ENCODE measurements at places on chromosomes 4 and X.

DNA sequence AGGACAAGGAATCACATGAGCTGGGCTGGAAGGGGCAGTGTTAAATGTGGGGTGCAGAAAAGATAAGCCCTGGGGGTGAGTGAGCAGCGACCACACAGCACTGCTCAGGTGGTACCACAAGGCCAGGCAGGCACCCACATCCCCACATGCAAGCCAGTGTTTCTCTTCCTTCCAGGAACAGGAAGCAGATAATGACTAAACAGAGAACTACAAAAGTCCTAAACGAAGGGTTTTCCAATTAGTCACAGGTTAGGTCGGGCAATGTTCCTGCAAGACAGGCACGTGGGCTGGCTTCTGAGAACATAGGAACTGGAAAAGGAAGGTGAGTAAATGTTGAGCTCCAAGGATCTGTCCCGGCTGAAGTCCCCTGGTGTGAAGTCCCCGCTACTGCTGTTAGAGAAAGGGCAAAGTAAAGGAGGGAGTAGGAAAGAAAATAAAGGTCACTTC lies 19.5 kb downstream of the RELL1 start:
- DNase-seq, result no peak

DNA sequence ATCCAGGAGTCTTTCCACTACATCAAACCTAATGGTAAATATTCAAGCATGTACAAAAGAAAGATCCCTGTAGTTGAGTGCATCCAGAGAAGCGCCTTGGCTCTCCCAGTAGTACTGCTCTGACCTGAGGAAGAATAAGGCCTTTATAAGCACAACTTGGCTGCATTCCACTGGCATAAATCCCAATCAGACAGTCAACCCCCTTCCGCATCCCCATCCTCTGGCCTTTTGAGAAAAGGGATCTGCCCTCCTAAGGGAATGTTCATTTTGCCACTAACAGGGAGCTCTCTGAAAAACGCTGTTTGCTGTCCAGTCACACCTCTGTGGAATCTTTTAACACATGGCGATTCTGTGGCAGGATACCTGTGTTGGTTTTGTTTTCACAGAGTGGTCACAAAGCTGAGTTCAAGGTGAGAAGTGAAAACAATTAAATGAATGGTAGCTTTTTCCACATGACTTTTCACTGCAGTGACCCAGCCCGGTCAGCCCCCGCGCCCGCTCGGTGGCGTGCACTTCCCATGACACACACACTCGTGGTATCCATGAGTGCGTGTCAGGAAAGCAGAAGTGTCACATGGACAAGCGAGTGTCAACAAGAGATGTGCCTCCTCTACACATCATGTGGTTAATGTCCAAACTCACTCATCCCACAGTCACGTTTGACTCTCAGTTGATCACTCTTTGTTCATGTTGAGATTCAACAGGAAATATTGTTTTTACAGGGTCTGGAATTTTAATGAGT lies 112.2 kb upstream of the ENPP6 start:
- DNase-seq, result no peak

GRCh38 chr4:139229534-139230039 lies 50.4 kb downstream of the MGARP start:
- no peak for DNase-seq

DNA sequence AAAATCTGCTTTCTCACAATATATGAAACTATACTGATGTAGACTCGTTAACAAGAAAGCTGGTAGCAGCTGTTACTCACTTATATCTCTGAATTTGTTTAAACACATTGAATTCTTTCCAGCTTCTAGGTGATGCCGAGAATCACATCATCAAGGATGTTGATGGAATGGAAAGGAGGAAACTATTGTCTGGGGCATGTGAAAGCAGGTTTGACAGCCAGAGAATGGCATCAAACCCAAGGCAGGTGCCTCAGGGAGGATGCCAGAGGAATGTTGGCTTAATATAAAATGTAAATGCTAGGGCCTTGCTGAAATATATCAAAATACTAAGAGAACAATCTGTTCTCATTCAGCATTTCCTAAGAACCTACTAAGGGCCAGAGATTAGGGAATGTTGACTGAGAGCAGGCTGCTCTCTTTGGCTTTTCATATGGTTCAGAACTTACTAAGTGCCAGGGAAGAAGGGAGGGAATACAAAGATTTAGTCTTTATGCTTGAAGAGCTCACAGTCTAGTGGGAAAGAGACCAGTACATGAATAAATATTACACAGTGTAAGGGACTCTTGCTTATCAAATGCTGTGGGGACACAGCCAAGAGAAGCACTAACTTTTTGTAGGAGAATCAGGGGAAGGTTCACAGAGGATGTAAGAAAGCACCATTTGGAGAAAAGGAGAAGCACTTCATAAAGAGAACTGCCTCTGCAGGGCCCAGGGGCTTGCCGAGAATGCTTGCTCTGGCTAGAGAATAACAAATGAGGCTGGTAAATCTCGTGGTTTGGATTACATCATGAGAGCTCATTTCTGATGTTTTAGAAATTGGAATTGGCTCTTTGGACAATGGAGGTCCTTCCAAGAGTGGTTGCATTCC lies 14.7 kb downstream of the SLIT2 start:
- no peak for DNase-seq

- DNase-seq, result no peak
These were observed 156.7 kb upstream of the EOLA2 start for GRCh38 chrX:150094996-150095395.

GRCh38 chr4:99724067-99724466 lies 66.4 kb upstream of the C4orf54 start:
- no peak for DNase-seq

DNA sequence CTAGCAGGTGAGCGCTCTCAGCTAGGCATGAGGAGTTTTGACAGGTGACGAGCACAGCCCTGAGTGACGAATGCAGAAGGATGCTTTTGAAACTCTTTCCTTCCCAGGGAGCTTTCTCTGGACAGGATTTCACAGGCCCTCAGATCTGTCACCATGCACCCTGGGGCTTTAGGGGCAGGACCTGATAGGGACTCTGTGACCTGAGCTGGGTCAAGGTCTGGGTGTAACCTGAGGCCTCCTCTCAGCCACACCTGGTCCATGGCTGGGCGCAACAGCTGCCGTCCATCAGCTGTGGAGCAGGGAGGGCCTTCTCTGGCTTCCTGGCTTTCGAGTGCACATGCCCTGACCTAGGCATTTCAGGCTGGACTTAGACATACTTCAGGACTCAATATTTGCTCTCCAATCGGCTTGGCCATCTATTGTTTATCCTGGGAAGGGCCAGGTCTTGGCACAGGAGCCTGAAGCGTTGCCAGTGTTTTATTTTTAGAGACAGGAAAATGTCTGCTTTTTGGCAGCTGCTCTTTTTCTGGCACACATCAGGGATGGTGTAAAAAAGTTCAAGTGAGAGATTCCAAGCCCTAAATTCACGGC lies 56.4 kb downstream of the C4orf51 start:
- no peak for DNase-seq

DNA sequence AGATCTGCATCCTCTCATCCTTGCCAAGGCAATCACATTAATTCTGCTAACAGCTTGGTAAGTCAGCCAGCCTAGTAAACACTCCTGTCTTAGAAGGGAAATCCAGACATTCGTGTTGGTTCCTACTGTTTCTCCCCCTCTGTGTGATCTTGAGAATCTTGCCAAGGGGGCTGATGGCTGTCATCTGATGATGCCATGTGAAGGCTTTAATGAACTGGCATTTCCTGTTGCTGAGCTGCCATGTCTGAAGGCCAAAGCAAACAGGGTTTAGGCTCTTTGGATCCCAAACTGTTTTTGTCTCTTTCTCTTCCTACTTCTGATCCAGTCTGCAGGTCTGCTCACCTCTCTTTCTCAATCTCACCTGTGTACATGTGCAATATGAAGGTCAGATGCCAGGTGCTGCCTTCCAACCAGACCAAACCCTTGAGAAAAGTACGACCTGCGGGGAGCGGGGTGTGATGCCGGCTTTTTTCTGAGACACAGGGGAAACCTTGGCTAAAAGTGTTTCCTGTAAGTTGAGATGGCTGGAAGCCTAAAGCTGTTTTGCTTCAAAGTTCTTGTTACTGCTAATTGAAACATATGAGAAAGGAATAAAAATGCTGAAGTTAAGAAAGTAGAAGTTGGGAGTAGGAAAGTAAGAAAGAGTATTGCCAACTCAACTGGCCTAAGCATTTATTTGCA lies 532.9 kb downstream of the ANKRD50 start:
- DNase-seq, result no peak

- no peak for DNase-seq
These were observed 259.1 kb downstream of the CAMK2D start for GRCh38 chr4:113502476-113502875.

DNA sequence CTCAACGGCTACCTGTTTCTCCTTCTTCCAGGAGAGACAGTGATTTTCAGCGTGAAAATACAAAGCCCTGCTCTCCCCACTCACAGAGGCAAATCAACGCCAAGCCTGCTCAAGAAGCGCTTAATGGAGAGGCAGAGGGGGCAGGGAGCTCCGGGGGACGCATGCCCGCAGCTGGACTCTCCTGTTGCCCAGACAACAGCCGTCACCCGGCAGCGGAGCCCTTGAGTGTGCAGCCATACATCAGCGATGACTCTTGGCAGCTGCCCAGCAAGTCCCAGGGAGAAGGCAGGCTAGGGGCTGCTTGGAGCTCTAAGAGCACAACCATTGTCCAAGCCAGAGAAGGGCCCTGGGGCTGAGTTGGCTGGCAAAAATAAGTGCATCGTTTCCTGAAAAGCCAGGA lies 71.0 kb upstream of the AFAP1 start:
- no peak for DNase-seq

DNA sequence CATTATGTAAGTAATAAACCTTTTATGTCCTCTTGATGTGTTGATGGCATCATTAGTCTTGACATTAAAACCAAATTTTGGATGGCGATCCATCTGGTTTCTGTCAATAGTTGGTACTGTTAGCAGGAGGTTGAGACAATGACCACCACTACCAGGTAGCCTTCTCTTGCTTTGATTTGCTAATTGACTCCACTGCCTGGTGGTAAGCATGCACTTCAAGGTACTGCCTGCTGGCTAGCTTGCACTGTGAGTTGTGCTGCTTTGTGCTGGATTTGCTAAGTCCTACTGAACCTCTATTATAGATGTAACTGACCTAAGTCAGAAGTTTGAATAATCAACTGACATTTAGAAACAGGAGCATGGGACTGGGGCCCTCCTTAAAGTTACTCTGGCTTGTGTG lies 46.3 kb downstream of the ATP1B4 start:
- DNase-seq, result no peak

GRCh38 chrX:103063191-103063845 lies 653 bp downstream of the BEX1 start:
- DNase-seq, result no peak

GRCh38 chr4:181597766-181598165 lies 645.4 kb upstream of the TENM3 start:
- no peak for DNase-seq

DNA sequence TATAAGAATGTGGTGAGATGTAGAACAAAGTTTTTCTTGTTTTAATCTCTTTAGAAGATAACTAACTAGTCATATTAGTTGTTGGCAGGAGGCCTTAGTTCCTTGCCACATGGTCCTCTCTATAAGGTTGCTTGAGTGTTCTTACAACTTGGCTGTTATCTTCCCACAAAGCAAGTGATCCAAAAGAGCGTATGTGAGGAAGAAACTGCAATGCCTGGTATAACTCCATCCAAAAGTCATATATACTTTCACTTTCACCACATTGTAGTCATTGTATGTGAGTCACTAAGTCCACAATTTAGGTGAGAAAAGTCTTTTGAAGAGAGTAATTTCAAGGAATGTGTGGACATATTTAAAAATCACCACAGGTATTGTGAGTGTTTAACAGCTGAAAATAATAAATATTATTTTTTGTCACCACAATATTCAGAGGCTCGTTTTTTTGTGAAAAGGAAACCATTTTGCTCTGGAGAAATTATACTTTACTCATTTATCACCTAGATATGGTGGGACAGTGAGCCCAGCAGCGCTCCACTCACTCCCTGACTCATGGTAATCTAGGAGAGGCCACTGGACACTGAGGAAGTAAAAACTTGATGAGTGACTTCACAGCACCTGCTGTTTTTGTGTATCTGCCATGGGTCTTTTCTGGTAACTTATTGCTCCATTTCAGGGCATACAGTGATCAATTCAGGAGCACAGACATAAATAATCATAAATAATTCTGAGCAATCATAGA lies 369.4 kb upstream of the NDST3 start:
- DNase-seq, result no peak

- no peak for DNase-seq
These were observed 40.9 kb downstream of the TSPAN5 start for GRCh38 chr4:98617358-98618047.

GRCh38 chrX:10529344-10529743 lies 91.0 kb downstream of the MID1 start:
- DNase-seq, result no peak

GRCh38 chr4:71303287-71303686 lies 35.5 kb upstream of the SLC4A4 start:
- no peak for DNase-seq

GRCh38 chr4:142875117-142875516 lies 29.0 kb upstream of the INPP4B start:
- no peak for DNase-seq

DNA sequence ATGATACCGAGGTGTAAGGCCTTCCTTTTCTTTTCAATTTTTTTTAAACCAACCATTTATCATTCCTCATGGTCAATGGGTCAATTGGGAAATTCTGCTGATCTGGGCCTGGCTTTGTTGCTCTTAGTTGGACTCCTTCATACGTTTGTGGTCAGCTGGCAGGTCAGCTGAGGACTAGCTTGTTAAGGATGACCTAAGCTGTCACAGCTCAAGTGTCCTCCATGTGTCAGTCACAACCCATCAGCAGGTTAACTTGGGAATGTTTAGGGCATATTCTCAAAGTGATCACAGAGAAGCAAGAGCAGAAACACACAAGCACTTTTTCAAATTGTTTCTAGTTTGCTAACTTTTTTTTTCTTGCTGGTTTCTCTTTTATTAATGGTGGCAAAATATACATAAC lies 117.4 kb upstream of the MAB21L2 start:
- no peak for DNase-seq

- no peak for DNase-seq
These were observed 97.3 kb downstream of the PSAPL1 start for GRCh38 chr4:7337196-7338058.

DNA sequence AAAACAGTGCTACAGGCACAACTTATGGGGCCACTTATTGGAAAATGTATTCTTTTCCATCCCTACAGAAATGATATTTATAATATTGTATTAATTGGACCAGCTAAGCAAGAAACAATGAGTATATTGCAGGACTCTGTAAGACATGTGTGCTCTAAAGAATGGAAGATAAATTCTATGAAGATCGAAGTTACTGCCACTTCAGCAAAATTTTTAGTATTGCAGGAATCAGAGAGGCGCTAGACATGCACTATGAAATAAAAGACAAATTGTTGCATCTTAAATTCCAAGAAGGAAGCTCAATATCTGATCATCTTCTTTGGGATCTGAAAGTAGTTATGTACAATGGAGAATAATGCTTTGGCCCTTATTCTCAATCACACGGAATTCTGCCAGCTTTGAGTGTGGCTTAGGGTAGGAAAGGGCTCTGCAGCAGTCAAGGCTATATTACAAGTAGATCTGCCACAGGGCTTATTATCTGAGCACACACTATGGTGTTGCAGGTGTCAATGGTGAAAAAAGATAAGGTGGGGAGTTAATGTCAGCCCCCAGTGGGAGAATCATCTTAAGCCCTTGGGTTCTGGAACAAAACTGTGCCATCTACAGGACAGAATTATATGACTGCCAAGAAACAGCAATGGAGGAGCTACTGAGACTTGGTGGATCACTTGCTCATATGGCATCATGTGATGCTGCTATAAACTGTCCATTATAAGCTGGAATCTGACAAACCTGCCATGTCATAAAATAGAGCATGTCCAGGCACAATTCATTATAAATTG lies 334.0 kb upstream of the NDST3 start:
- no peak for DNase-seq

- no peak for DNase-seq
These were observed 45.3 kb upstream of the CDKN2AIP start for GRCh38 chr4:183399126-183399522.

- no peak for DNase-seq
These were observed 4.4 kb downstream of the GPRIN3 start for GRCh38 chr4:89303177-89303576.

Data from activated T-helper 1 cell treated with anti-CD3 and anti-CD28 coated beads, Interleukin-2, amount 50 U/mL, for 16 hours (primary cell).